ENCODE measurements at places on chromosomes 16 and 17.
A peak's percentile ranks its signal among the peaks of the same experiment; 100 is the strongest.

GRCh38 chr17:81948635-81949378 lies 1.8 kb upstream of the MYADML2 start:
- DNase-seq: no peak

DNA sequence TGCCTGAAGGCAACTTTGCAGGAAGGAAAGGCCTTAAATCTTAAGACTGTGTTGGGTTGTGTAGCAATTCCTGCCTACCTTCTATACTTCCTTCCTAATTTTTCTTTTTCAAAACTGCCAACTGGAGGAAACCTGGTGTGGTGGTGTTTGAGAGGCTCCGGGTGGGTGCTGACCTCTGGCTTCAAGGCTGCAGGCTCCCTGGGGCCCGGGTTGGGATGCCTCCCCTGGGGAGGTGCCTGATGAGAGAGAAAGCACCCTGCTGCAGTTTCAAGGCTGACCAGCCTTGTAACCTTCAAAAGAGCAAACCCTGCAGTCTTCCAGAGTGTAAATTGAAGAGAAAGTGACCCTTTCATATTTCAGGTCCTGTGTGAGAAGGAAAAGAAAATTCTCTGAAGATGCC lies 55.9 kb downstream of the MSI2 start:
- no peak for DNase-seq

DNA sequence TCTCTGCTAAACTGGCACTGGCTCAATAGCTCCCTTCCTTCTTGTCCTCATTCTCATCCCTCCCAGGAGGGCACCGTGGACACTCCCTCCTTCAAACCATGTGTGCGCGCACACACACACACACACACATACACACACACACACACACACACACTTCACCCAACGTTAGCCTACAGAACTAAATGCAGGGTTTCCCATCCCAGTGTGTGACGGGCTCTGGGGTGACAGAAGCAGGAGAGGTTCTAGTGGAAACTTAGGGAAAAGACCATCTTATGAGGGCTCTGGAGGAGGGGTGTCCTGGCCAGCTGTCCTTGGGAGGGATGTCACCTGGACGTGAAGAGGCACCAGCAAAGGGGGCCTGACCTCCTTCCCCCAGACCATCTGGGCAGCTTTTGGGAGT lies 19.7 kb downstream of the OSBPL7 start:
- no peak for DNase-seq

DNA sequence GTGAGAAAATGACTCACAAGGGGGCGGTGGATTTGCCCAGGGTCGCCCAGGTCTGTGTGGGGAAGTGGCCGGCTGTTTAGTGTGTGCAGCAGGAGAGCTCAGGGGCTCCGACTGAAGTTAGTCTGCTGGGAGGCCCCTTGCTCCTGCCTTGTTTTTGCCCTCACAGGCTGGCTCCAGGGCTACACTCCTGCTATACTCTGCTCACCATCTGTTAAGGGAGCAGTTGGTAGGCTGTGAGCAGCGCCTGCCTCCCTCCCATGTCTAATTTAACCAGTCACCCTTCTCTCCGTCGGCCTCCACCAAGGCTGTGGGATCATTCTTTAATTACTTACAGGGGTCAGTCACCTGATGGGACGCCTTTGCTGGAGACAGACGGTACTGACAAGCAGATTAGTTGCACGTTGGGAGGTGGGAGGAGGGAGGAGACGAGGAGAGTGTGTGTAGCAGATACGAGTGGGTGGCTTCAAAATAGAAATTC lies 35.5 kb downstream of the KSR1 start:
- no peak for DNase-seq

GRCh38 chr17:40533896-40534295 lies 31.4 kb downstream of the CCR7 start:
- DNase-seq: no peak

DNA sequence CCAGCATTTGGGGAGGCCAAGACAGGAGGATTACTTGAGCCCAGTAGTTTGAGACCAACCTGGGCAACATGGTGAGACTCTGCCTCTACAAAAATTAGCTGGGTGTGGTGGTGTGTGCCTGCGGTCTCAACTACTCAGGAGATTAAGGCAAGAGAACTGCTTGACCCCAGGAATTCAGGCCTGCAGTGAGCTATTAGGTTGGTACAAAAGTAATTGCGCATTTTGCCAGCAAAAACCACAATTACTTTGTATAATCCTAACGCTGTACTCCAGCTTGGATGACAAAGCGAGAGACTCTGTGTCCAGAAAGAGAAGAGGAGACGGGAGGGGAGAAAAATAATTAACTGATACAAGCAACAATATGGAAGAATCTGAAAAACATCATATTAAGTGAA lies 32.7 kb downstream of the YWHAE start:
- no peak for DNase-seq

- no peak for DNase-seq
These were observed 28.9 kb upstream of the CDH5 start for GRCh38 chr16:66337463-66338188.

- DNase-seq: peak; percentile 89
These were observed 240.0 kb downstream of the C16orf95 start for GRCh38 chr16:87076950-87077749.
